C1 segment of cervical spinal cord (tissue), 14 donors: ENCODE measurements at places on chromosomes 11 and 22.
A peak's percentile ranks its signal among the peaks of the same experiment; 100 is the strongest.

GRCh38 chr22:33018232-33018864 is 39.8 kb downstream of the SYN3 start:
- no peak for DNase-seq

GRCh38 chr11:46278387-46279125 is 1.1 kb downstream of the CREB3L1 start:
- no peak for DNase-seq

- no peak for DNase-seq
These were observed 63.0 kb downstream of the P4HA3 start for GRCh38 chr11:74248469-74248868.

DNA sequence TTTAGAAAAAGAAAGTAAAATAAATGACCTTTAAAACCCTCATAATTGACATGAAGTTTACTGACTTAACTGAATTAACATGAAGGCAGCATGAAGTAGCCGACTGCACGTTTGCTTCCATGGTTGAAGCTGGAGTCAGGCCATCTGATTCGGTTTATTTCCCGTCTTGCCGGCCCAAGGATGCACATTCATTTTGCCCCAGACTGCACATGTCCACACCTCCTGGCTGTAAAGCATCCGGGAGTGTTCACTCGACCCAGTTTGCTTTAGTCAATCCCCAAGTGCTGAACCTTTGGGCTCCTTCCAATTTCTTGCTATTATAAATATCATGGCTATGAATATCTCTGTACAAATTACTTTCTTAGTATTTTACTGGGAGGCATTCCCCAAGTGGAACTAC is 17.7 kb upstream of the TUB start:
- DNase-seq, result no peak

- DNase-seq, result no peak
These were observed 23.2 kb upstream of the LMO1 start for GRCh38 chr11:8286886-8287285.

DNA sequence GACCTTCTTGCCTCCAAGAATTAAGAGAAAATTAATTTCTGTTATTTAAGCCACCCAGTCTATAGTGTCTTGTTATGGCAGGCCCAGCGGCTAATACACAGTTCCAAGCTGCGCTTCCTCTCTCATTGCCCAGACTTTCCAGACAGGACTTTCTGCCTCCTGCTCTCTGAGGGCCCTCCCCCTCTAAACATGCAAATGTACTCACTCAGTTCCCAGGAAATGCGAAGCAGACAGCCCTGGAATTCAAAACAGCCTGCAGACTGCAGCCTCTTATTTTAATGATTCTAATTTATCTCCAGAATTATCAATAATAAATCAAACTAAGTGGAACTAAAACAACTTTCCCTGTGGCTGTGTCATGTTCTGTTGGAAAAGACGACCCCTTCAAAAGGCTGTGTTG is 115.5 kb upstream of the ISX start:
- DNase-seq, result no peak

DNA sequence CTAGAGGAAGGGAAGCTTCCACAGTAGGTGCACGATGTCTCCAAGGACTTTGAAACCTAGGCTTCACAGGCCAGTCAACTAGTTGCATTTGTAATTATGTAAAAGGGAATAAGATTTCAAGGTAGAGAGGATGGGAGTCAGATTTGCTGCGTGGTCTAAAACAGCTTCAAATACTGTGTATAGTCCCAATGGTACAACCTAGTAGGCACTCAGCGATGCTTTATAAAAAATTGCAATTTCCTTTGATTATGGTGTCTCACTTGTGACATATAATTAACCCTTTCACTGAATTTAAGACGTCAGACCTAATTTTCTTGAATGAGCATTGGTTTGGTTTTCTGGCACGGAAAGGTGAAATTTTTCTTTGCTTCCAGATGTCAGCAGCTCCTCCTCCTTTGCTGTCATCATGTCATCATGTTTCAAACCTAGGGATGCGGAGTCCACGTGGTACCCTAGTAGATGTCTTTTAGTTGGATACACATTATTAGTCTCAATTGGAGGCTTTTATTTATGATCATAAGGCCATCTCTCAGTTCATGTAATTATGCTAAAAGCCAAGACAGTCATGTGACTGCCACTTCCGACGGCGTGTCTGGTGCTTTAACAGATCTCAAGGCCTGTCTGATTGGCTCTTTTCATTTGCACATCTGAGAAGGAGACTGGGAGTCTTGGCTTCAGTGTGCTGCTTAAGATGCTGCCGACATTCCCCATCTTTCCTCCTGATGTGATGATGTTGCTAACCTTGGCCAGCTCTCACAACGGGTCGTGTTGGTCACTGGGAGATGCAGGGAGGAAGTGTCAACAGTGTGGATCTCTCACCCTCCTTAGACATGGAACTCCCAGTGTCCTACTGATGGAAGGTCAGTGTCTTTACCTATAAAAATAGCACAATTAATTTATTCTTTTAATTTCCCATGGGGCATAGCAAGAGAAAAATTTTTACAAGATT is 134.0 kb downstream of the HIPK3 start:
- no peak for DNase-seq

DNA sequence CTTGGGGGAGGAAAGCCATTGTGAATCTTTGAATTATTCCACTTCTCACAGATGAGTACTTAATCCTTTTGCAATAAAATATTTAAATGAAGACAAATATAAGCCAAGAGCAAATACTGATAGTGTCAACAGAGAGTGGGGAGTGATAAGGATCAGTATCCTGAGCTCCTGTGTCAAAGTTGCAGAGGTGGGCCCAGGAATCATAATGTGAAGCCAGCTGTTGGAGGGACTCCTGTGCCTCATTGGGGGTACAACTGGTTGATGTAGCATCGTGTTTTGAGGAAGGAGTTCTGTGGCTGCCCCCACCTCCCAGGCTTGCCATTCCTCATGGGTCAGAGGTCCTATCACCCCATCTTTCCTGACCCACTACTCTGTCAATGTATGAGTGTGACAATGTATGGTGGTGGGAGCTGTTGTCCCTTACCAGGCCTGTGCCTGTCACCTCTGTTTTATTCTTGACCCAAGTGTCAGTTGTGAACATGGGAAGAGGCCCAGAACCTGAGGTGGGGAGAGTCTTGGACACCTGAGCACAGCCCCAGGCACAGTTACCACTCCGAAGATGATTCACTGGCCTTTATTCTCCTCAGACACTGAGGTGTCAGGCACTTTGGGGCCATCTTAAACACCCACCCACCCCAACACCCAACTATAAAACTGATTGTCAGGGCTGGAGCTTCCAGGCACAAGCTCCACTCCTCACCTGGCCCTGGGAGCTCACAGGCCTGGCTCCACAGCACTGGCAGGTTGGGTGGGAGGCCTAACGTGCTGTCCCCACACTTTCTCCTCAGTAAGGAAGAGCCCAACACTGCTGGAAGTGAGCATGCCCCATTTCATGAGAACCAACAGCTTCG is 38.4 kb downstream of the KCNQ1OT1 start:
- DNase-seq, result no peak

DNA sequence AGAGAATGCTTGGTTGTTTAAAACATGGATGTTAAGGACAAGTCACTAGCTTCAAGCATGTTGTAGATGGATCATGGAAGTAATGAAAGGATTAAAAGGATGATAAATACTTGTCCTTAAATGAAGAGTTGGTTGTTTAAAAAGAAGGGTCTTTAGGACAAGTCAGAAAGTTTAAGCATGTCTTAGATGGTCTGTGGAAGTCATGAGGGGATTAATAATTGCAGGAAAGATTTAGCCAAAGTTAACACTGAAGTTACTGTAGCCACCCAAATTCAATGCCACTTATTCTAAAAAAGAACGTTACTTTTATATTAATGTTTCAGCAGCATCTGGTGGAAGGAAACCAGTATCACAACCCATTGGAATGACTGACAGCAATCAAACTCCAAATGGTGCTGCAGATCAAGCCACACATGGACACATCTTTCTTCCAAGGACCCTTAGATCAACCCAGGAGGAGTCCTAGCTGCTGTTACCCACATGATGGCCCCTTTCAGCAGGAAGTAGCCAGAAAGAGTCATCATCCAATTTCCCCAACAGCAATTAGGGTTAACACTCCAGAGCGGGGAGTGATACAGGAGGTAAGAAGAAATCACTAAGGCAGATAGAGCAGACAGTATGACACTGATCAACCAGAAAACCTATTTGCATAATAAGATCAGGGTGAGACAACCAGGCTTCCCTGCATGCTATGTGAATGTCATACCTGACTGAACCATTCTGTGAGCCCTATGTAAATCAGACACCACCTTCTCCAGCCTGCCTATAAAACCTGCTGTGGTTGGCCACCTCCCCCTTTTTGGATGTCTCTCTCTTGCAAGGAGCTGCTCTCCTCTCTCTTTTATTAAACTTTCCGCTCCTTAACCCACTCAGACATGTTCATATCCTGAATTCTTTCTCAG is 88.4 kb upstream of the GNAZ start:
- no peak for DNase-seq

DNA sequence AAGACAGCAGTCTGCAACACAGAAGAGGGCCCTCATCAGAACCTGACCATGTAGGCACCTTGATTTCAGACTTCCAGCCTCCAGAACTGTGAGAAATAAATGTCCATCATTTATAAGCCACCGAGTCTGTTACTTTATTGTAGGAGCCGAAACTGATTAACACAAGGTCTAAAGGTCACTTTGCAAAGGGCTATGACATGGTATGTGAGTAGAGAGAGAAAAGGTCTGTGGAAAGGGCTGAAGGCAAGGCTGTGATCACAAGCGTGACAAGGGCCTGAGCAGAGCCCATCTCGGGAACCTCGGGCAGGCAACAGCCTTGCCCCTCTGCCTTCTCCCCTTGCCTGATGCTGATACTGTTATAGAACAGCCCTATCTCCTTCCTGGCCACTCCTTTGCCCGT is 73.4 kb upstream of the TEAD1 start:
- DNase-seq, result no peak

DNA sequence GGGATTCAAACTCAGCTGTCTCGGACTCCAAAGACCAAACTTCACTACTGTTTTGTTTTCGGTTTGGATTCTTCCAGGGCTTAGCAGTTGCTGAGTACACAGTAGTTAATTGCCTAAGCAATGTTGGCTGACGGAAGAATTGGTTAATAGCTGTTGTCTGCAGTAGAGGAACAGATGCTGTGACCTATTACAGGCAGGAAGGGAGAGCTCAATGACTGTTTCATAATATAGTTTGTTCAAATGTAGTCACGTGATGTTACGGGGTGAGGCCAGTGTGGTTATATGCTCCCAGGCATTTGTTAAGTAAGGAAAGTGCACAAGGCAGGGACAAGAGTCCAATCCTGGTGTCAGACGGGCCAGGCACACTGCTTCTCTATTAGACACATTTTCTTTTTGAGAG is 222.6 kb upstream of the CCDC90B start:
- DNase-seq, result no peak

GRCh38 chr22:36015811-36016529 is 12.7 kb downstream of the RBFOX2 start:
- DNase-seq, result no peak

- no peak for DNase-seq
These were observed 2.0 kb upstream of the EHD1 start for GRCh38 chr11:64880240-64881001.

DNA sequence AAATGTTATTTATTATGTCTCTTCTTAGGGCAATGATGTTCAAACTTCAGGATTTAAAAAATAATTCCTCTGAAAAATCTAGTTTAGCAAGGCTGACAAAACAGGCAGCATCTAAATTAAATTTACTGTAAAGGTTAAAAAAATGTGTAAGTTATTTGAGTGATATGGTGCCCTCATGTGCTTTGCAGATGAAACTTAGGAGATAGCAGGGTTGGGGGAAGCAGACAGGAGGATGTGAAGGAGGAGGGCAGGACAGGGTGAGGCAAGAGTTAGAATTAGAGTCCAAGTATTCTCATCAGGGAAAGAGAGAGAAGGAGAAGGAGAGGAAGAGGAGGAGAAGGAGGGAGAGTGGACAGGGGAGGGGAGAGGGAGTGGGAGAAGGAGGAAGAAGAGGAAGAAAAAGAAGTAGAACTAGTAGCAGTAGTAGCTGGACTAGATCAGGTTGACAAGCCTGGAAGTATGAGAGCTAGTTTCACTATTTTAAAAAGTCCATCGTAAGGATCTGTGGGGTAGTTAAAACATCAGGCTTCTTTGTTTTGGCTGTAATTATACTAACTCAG is 141.2 kb upstream of the SESN3 start:
- no peak for DNase-seq

GRCh38 chr11:15824060-15824459 is 532.3 kb downstream of the SOX6 start:
- no peak for DNase-seq

GRCh38 chr11:112874980-112875379 is 86.2 kb upstream of the NCAM1 start:
- no peak for DNase-seq

DNA sequence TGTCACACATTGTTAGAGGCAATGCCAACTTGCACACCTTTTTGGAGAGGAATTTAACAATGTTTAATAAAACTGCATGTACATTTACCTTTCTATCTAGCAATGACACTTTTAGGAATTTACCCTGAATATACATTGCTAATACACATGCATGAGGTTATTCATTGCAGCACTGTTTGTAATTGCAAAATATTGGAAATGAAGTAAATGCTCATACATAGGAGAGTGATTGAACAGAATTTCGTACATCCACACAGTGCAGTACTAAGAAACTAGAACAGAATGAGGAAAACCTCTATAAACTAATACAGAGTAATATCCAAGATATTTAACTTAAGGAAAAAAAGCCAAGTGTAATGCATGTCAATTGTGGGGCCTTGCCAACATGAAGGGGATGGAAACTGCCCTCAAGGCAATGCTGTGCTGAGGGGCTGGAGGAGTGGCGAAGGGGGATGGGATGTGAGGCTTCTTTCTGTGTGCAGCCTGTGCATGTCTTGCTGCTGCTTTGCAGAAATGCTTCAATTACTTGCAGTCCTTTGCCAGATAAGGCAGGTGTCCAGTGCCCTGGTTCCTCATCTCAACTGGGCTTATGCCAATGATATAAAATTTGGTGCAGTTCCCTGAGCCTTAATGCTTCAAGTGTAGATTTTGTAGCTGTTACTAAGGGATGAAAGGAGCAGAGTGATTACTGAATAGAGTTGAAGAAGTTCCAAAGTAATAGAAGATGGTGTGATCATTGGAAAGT is 96.1 kb downstream of the GRIA4 start:
- peak; percentile 89 for DNase-seq

DNA sequence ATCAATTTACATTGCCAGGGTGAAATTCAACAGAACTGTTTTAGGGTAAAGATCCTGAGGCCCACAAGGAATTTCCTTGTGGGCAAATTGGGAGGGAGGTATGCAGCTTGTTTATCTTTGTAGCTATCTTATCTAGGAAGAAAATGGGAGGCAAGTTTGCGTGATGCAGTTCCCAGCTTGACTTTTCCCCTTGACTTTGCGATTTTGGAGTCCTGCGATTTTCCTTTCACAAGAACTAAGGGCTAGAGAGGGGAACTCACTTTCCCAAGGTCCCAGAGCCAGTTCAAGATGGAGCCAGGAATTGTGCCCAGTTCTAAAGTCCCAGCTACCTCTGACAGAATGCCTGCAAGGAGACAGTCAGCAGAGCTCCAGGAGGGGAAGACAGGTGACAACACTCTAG is 30.7 kb downstream of the RIBC2 start:
- DNase-seq, result no peak

GRCh38 chr11:79219186-79220045 is 221.4 kb downstream of the TENM4 start:
- DNase-seq, result no peak
